Activated CD4-positive, alpha-beta memory T cell treated with anti-CD3 and anti-CD28 coated beads for 36 hours (primary cell): ENCODE measurements at places on chromosomes 7 and 10.

DNA sequence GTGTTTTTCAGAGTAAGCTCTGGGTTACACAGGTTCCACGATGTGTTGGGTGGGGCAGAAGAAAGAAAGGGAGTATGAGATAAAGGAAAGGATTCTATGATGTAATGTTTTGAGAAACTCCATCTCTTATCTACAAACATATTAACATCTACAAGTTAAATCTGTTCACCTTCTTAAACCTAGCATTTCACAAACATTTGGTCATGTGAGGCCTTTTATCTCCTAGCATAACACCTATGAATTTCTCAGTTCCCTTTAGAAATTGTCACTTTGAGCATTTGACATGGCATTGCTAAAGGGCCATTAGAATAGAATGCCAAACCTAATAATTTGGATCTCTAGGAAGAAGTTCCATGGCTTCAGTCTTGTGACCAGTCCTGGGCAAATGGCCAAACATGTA is 217.1 kb upstream of the AOAH start:
- no peak for DNase-seq

GRCh38 chr7:79037001-79037400 is 416.5 kb downstream of the MAGI2 start:
- DNase-seq = no peak

DNA sequence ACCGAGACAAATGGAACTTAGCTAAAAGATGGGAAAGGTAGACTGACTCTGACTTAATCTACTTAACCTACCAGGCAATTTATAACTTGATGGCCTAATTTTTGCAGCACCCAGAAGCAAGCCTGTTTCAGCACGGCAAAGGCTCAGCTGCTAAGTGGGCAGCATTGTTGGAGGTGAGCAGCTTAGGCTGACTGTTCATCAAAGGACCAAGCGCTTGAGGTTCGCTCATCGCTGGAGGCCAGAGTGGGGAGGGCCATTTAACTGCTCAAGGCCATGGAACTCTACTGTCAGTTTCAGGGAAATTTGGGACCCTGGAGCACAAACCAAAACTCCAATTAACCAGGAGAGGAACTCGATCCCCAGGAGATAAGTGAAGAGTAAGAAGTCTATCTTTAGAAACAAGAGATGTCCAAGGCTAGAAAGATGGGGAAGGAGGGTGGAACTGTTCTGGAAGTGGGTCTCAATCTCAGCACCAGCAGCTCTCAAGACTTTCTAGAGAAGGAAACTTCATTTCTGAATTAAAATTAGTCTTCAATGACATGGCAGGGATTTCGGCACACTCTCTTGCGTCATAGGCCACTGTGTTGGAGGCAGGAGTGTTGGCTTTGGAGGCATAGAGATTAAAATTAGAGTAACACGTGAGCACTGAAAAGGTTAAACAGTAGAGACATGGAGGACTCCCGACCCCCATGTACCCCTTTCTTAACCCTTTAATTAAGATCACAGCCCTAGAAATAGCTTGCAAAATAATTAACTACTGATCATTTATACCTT is 43.1 kb downstream of the EGFR start:
- DNase-seq = no peak

- DNase-seq = no peak
Observed at GRCh38 chr10:34666008-34666704, 148.9 kb downstream of the PARD3 start.

GRCh38 chr10:116723428-116724281 is 18.7 kb downstream of the HSPA12A start:
- DNase-seq = peak; percentile 46

DNA sequence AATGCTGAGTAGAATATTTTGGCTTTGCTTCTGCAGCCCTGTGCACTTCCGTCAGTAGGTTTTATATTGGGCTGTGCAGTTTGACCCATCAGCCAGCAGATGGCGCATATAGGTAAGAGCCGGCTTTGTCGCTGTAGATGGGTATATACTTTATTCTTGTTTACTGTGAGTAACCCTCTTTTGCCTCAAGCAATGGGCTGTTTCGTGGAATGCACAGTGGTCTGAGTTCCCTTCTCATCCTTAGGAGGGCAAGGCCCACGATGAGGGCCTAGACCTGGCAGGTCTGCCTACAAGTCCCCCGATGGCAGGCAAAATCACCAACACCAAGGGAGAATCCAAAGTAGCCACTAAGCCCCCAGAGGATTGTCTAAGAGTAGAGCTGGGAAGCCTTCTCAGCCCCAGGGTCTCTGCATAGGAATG is 1002.9 kb upstream of the KCND2 start:
- DNase-seq = peak; percentile 30

DNA sequence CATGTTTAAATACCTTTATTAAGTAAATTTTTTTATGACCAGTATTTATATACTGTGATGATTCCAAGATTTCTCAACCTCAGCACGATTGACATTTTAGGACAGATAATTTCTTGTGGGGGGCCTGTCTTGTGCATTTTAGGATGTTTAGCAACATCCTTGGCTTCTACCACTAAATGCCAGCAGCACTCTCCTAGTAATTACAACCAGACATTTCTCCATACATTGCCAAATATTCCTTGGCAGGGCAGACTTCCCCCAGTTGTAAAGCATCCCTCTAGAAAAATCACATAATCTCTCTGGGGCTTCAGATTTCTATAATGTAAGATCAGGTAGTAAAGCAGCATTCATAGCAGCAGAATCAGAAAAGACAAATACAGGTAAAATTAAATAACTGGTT is 7.8 kb upstream of the LIPM start:
- no peak for DNase-seq

GRCh38 chr10:27041196-27041595 is 59.1 kb downstream of the ANKRD26 start:
- no peak for DNase-seq

DNA sequence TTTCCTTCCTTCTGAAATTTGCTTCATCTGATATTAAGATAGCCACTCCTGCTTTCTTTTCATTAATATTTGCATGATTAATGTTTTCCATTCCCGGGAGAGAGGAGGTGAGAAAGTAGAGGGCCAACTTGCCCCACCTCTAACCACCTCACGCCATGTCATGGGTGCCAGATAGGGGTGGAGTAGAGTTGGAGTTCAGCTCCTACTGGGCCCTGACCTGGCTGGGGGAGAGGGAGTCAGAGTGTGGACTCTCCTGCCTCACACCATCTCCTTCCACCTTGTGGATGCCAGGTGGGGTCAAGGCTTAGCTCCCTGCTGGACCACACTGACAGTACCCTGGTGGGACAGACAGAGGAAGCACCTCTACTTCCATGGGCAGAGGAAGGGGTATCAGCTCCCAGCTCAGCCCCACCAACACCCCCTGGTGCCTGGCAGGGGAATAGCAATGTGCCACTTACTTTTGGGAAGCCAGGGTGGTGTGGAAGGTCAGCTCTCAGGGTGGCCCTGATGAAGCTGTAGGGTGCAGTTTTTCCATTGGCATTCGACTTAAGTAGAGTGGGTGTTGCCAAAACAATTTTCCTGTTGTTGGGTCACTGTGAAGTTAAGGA is 28.0 kb downstream of the CHST12 start:
- peak; percentile 67 for DNase-seq

DNA sequence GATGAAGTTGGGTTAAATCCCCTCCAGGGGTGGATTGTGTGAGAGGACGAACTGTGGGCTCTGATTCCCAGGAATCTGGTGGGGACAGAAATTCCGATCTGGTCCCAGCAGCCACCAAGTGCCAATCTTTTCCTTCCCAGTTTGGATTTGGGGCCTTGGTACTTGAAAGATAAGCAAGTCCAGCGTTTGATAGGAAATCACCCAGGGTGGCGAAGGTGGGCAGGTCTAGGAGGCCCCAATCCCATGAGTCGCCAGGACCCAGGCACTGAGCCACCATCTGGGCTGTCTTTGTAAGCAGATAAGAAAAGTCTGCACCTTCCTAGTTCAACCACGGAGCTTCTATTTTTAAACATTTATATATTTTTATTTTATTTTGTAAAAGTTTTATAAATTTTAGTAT is 122.6 kb upstream of the LSM8 start:
- DNase-seq = no peak

- no peak for DNase-seq
Observed at GRCh38 chr7:121020249-121020988, 31.9 kb downstream of the CPED1 start.

DNA sequence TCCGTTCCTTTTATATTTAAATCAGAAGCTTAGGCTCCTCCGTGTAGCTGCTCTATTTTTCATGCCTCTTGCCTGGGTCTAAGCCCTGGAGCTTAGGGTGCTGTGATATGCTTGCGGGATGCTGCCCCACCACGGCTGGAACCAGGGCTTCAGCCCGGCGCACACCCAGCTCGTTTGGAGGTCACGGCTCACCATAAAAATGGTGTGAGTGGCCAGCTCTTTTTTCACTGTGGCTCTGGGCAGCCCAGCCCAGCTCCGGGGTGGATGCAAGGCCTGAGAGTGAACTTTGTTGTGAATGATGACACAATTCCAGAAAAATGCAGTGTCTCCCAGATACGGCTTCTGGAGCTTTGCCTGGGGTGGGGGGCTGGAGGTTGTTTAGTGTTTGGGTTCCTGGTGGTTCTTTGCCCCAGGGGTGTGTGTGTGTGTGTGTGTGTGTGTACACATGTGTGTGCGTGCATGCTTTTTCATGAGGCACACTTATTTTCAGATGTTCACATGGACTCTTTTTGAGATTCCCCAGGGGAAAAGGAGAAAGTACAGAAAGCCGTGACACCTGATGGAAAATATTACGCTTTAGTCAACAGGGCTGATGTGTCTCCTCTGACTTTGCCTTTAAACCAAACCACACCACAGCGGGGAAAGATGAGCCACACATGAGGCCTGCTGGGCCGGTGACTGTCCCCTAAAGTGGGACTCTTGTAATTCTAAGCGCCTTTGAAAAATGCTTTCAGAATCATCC is 46.2 kb downstream of the GRK5 start:
- peak; percentile 79 for DNase-seq

DNA sequence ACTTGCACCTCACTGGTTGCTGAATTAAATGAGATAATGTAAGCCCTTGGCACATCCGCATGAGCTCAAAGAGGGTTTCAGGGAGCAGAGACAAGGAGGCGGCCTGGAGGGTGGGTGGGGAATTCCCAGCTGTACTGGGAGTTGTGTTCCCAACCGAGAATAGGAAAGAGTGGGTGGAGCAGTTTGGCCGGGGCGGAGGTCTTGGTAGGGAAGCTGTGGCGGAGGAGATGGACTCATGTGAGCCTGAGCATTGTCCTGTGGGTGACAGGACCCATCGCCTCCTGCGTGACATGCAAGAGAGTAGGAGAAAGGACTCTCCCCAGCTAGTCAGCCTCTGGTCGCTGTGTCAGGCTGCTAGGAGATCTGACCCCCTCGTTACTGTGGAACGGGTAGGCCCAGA is 41.0 kb upstream of the SAMD8 start:
- DNase-seq = no peak

- no peak for DNase-seq
Observed at GRCh38 chr7:98354052-98354451, 46.8 kb downstream of the BAIAP2L1 start.

GRCh38 chr7:31382722-31383121 is 42.2 kb upstream of the NEUROD6 start:
- DNase-seq = no peak

GRCh38 chr7:134925766-134926165 is 60.5 kb upstream of the AGBL3 start:
- DNase-seq = no peak

GRCh38 chr7:65846008-65846570 is 26.8 kb upstream of the VKORC1L1 start:
- no peak for DNase-seq

GRCh38 chr7:44712012-44712411 is 36.6 kb upstream of the ZMIZ2 start:
- DNase-seq = no peak

- no peak for DNase-seq
Observed at GRCh38 chr7:144784943-144785342, 50.9 kb downstream of the TPK1 start.

GRCh38 chr7:47301657-47302295 is 280.1 kb downstream of the TNS3 start:
- no peak for DNase-seq

- peak; percentile 61 for DNase-seq
Observed at GRCh38 chr7:142636751-142637150, 112.5 kb upstream of the PRSS1 start.

DNA sequence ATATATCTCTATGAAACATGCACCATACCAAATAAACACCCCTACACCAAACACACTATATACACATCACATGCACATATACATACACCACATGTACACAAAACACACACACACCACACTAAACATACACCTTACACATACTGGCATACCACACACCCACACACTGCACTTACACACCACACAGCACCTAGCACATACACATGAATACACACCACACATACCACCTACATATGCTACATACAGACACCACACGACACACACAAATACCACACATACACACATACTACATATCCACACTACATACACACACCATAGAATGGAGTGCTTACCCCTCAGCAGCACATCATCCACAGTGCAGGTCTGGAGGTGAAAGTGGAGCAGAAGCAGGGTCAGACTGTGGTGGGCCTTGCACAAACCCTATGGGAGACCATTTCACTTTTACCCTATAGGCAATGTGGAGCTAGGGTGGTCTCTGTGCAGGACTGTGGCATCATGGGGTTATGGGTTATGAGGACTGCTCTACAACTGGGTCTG is 64.6 kb downstream of the WDFY4 start:
- no peak for DNase-seq

- no peak for DNase-seq
Observed at GRCh38 chr10:76026176-76026771, 594.9 kb downstream of the LRMDA start.

- DNase-seq = peak; percentile 86
Observed at GRCh38 chr10:124741281-124741921, 2.8 kb downstream of the FAM53B start.

GRCh38 chr10:44725404-44725803 is 185.7 kb upstream of the TMEM72 start:
- no peak for DNase-seq

DNA sequence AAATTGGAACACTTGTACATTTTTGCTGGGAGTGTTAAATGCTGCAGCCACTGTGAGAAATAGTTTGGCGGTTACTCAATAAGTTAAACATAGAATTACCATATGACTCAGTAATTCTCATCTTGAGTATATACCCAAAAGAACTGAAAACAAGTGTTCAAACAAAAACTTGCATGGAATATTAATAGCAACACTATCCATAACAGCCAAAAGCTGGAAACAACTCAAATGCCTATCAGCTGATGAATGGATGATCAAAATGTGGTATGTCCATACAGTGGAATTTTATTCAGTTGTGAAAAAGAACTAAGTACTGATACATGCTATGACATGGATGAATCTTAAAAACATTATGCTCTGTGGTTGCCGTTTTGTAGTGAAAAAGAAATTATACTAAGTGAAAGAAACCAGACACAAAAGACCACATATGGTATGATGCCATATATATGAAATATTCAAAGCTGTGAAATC is 63.0 kb upstream of the SP4 start:
- no peak for DNase-seq

- DNase-seq = no peak
Observed at GRCh38 chr10:94216201-94216600, 146.5 kb downstream of the NOC3L start.

- DNase-seq = peak; percentile 28
Observed at GRCh38 chr7:102288285-102288930, 1.7 kb downstream of the SH2B2 start.

DNA sequence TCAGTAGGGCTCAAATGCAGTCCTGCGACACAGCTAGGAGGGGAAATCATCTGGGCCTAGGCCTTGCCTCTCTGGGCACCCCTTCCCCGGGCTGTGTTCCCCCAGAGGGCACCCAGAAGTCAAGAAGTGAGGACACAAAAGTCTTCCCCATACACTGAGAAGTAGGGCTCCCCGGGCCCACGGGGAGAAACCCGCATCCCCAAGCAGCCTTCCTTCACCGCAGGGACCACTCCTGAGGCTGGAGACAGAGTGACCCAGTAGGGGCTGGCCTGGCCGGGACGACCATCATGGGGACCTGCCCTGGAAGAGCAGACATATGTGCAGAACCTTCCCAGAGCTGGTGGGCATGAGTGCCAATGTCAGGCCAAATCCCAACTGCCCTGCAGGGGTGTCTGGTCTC is 163.5 kb downstream of the GFRA1 start:
- DNase-seq = no peak
